NCI-H2081 (cell line): ENCODE measurements at places on chromosomes 6 and 20.

DNA sequence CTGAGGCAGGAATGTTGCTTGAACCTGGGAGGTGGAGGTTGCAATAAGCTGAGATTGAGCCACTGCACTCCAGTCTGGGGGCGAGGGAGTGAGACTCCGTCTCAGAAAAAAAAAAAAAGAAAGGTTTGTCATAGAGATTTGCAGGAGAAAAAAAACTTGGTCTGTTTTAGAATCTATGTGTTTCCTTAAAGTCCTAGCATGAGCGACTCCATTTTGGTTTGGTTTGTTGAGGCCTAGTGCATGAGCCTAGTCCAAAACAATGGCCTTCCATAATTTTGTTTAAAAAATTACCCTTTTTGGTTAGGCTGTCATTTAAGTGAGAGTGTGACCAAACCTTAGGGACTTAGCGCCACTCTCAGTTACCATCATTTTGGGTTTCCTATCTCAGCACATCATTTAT, 8.2 kb upstream of the GNMT start:
- no peak for DNase-seq

DNA sequence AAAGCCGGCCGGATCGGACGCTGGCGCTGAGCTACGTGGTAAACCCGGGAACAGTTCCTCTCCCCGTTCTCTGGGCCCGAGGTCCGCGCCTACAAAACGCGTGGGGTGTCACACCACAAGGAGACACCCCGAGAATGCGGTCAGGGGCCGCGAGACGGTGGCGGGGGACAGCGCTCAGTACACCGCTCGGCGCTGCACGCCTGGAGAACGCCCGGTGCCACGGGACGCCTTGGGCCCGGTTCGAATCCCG, 670 bp downstream of the NCOA5 start:
- DNase-seq = peak; percentile 55

- DNase-seq = peak; percentile 25
Measured at GRCh38 chr6:55445648-55446204, 118.5 kb downstream of the GFRAL start.

- no peak for DNase-seq
Measured at GRCh38 chr6:36387440-36388303, at the start of gene ETV7. ETV7 (minus strand) TSS chr6:36387669; CDS start chr6:36387541, 128 bp downstream.

GRCh38 chr6:139367810-139368351, 6.6 kb downstream of the CITED2 start:
- no peak for DNase-seq

DNA sequence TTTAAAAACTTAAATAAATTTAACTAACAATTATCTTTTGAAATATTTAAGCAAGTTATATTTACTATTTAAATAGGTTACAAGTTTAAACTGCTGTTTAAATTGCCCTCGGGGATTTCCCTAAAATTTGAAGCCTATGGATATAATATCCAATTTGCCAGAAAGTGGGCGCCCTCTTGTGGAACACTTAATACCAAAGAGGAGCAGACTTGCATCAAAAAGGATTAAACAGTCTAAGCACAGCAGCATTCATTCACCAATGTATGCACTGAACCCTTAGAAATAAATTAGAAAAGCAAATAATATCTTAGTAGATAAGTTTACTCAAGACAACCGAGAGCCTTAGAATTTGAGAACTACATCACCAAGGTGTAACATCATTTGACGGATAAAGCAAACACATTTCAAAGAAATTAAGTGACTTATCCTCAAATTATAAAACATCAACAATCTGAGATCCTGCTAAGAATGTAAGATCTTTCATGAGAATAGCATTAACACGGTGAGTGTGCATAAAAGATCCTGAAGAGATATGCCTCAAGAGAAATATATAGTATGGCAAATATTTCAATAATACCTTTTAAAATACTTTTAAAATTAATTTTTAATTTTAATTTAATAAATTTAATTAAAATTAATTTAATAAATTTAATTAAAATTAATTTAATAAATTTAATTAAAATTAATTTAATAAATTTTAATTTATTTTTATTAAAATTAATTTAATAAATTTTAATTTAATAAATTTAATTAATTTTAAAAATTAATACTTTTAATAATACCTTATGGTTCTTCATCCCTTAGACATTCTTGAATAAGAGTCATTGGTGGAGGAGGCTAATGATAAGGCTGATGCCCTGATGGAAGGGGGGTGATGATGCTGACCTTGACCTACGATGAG, 11.5 kb upstream of the MEP1A start:
- DNase-seq = peak; percentile 59

DNA sequence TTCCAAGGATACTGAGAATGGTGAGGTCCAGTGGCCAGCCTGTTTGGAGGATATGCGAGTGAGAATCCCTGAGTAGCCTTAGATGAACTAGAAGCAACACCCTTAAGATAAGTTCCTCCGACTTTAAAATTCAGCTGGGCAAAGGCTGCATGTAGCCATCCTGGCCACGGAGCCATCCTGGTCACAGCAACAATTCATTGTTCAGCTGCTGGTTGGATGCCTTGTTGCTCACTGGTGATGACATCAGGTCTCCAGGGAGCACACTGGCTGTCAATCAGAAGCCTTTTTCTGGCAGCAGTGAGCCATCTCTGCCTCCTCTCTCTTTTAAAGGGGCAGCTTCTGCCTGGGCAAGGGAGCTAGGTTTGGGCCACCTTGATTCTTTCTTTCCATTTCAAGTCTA, 22.4 kb upstream of the RIMS4 start:
- DNase-seq = no peak

DNA sequence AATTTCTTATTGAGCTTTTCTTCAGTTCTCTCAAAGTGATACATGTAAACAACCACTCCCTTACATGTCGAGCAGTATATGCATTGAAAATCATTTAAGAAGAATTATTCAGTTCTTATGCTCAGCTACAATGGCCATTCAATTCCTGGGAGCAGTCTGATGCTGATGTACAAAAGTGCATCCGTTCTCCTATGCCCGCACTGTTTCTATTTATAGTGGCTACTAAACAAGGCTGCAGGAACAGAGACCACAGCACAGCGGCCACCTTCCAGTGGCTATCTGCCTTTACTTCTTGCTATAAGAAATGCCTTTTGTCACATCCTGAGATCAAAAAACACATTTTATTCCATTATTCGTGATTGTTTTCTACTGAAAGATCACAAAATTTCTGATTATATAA, 82.2 kb downstream of the FHL5 start:
- DNase-seq = no peak

- no peak for DNase-seq
Measured at GRCh38 chr6:28258877-28259777, at the start of gene NKAPL. NKAPL (plus strand) TSS chr6:28259297; CDS start chr6:28259372, 75 bp downstream.

DNA sequence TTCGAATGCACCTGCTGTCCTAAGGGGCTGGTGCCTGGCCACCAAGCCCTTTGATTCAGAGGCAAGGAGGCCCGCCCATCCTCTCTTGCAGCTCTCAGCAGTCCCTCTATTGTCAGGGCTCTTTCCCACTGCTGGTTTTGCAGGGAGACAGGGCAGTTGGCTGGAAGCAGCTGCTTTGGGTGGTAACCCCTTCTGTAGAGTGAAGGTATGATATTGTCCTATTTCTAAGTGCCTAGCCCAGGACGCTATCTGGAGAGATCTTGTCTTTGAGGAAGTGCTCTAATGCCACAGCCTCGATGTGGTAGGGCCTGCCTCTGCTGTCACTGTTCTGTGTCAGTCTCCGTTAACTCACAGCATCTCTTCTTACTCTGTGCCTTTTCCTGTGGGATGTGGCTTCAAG, 5.6 kb downstream of the PLCG1 start:
- DNase-seq = no peak

GRCh38 chr20:58851221-58851968, 693 bp upstream of the GNAS-AS1 start:
- DNase-seq = no peak

DNA sequence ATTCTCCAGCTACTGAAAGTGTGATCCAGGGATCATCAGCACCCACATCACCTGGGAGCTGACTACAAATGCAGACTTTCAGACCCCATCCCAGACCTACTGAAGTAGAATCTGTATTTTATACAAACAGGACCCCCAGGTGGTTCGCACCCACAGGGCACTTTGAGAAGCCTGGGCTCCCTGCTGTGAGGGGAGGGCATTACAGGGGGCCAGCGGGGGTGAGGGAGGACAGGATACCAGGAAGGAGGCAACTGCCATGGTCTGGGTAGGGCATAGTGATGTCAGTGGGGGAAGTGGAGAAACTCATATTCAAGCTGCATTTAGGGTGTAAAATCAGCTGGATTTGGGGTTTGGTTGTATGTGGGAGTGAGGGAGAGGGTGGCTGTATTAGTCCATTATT, 2.0 kb upstream of the ADA start:
- DNase-seq = no peak

- no peak for DNase-seq
Measured at GRCh38 chr6:157808405-157808950, 14.6 kb upstream of the SNX9 start.

GRCh38 chr20:50598074-50598473, 87.9 kb downstream of the PTPN1 start:
- DNase-seq = no peak

DNA sequence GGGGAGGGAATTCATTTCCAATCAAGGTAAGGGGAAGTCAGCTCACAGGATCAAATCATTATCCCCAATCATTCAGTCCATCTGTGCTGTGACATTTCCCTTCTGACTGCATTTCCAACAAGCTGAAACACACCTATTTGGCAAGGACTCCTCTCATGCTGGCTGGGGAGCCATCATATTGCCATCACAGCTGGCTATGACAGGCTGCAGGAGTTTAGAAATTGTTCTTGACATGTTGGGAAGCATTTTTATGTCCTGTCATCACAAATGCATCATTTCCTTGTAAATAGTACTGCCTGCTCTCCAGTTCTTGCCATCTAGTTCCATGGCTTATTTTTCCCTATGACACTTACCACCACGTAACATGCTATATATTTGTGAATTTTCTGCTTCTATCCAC, 113.9 kb upstream of the TMEM170B start:
- peak; percentile 1 for DNase-seq

DNA sequence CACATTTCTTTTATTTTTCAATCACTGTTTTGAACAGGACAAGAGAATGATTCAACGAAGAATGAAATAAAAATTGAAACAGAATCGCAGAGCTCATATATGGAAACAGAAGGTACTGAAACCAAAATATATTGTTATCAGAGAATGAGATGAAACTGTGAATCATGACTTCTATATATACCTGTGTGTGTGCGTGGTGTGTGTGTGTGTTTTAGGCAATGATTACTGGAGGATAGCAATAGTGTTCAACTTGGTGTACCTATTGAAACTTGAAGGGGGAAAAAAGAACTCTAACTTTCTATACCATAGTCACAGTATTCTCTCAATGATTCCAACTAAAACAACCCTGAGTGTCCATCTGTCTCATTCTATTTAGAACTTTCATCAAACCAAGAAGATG, 586.6 kb downstream of the KIF16B start:
- DNase-seq = no peak

DNA sequence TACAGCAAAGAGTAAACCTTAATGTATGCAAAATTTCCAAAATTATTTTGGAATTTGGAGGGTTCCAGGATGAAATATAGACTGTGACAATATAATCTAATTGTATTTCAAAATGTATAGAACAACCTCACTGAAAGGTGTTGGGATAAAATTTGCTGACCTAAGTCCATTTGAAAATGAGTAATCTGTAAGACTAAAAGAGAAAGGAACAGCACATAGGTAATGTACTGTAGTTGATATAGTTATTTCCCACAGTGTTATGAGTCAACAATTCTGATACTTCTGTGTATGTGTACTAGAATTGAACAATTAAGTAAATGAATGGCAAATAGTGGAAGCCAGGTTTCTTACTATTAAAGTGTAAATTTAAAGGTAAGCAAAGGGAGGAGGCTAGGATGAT, 23.8 kb upstream of the ELOVL4 start:
- no peak for DNase-seq

GRCh38 chr6:138477913-138478539, 21.3 kb downstream of the NHSL1 start:
- no peak for DNase-seq

DNA sequence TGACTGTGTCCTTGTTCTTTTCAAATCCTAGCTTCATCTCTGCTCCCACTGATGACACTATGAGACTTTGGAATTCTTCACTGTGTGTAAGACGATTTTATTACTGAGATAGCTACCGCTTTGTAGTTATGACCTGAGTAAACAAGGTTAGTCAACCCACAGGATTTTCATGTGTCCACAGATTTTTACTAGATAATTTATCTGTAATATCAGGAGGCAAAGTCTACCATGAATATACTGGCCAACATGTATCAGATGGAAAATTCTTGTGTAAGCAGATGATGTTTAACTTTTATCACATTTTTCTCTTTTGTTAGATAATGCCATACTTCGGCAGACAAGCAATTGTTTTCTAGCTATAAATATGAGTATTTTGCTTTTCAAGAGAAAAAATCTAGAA, 119.8 kb downstream of the SGK1 start:
- no peak for DNase-seq

- DNase-seq = no peak
Measured at GRCh38 chr6:34022250-34022872, 123.5 kb downstream of the GRM4 start.

DNA sequence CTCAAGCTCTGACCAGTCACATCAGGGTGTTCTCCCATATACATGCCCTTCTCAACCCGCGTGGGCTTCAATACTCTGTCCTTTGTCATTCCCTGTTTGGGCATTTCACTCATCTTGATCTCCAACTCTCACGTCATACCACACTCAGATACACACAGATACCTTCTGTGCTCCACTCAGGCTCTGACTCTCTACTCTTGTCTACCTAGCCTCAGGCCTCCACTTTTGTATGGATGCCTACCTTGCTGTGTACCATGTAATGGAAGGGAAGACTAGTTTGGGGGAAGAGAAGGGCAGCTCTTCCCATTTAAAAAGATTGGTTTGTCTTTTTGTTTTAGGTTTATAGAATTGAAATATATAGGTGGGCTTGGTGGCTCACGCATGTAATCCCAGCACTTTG, 48.6 kb downstream of the ASXL1 start:
- no peak for DNase-seq

DNA sequence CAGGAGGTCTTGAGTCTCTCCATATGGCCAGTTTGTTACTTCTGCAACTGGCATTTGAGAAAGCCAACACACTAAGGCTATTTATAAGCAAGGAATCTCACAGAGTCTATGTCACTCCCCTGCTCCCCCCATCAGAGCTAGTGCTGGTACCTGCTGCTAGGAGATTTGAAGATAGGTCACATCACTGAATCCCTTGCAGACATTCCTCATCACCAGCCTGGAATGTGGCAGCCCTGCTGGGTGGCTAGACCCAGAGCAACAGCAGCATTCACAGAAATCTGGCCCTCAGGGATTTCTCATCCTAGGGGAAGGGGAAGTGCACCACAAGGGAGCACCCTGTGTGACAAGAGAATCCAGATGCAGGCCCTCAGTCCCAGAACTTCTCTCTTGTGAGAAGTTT, 672.1 kb downstream of the HACE1 start:
- no peak for DNase-seq

DNA sequence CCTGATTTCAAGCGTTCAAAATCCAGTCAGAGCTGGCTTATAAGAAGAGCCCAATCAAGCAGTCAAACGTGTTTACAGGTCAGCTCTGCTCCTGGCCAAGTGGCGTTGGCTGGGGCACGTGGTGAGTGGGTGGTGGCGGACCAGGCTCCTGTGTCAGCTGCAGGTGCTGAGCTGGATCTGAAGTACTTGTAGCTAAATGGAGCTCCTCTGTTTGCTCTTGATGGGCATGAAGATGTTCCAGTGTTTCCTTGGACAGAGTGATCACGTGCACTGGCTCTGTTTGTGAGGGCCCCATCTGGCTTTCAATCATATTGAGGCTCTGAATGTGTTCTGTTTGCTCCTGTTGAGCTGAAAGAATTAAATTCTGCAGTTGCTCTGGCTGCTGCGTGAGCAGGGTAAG, 10.2 kb upstream of the MICAL1 start:
- DNase-seq = no peak

GRCh38 chr6:1068068-1068467, 243.8 kb upstream of the FOXQ1 start:
- DNase-seq = no peak

- DNase-seq = no peak
Measured at GRCh38 chr6:7087066-7087465, 20.7 kb upstream of the RREB1 start.
